B cell (primary cell): ENCODE measurements at places on chromosomes 7 and 10.

- no peak for DNase-seq
Measured at GRCh38 chr7:154911862-154912455, 91.0 kb downstream of the PAXIP1 start.

DNA sequence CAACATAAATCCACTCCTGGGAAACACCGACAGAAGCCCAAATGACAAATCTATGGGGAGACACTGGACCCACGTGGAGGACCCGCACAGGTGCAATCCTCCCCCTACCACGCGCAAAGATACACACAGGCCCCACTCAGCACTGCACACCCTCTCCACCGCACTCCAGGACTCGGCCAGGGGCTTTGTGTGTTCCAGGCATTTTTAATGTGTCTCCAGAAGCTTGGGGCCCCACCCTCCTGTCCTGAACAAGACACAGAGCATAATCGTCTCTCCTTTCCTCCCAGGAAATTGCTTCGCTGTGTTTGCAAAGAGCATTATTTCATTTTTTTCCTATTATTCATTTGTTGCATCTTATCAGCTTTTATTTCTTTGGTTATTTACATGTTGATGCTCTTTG, 82.8 kb downstream of the GLI3 start:
- DNase-seq = no peak

GRCh38 chr7:135597926-135598305, 40.2 kb downstream of the NUP205 start:
- no peak for DNase-seq

- no peak for DNase-seq
Measured at GRCh38 chr7:107978815-107979408, 24.0 kb downstream of the LAMB1 start.

DNA sequence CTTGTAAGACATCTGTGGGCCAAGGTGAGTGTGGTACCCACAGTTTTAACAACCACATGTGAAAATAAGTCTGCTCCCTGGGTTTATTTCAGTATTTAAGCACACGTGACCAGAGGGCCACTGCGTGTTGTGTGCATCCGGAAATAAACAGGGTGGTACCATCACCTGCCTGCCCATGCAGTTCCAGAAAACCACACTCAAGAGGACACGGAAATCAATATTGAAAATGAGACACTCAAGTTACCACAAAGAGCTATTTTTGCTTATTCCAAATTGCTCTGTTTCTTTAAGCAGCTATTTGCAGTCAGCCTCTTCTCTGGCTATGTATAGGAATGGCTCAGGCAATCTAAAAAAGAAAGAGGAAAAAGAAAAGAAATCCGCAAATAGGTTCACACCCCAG, 71.8 kb upstream of the LOXL4 start:
- peak; percentile 72 for DNase-seq
